ENCODE measurements at places on chromosomes 13 and 19.

DNA sequence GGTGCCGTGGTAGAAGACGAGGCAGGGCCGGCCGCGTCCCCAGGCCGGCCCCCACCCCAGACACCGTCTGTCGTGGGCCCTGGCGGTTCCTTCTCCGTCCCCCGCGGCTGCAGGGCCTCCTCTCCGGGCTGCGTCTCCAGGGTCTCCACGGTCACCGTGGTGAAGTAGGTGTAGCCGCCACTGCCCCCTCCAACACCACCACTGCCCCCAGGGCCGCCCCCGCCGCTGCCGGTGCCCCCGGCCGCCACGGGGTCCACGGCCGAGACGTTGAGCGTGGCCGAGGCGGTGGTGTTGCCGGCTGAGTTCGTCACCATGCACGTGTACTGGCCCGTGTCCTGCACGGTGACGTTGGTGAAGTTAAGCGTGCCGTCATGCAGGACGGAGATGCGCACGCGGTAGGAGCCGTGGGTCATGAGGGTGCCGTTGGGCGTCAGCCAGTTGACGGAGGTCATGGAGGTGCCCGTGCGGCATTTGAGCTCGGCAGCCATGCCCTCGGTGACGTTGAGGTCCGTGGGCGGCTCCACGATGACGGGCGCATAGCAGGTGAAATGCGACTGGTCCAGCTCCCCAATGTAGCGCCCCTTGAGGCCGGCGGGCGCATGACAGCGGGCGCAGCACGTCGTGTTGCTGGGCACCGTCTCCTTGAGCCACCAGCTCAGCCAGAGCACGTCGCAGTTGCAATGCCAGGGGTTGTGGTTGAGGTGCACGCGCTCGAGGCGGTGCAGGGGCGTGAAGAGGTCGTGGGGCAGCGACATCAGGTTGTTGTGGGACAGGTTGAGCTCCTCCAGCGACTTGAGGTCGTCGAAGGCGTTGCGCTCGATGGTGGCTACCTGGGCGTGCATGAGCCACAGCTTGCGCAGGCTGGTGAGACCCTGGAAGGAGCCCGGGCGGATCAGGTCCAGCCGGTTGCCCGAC lies 4.6 kb upstream of the ASPDH start:
- DNase-seq = no peak

- DNase-seq = no peak
Measured at GRCh38 chr19:10111405-10111811, at the start of gene P2RY11. P2RY11 (plus strand) TSS chr19:10111693; CDS start chr19:10111722, 29 bp downstream.

DNA sequence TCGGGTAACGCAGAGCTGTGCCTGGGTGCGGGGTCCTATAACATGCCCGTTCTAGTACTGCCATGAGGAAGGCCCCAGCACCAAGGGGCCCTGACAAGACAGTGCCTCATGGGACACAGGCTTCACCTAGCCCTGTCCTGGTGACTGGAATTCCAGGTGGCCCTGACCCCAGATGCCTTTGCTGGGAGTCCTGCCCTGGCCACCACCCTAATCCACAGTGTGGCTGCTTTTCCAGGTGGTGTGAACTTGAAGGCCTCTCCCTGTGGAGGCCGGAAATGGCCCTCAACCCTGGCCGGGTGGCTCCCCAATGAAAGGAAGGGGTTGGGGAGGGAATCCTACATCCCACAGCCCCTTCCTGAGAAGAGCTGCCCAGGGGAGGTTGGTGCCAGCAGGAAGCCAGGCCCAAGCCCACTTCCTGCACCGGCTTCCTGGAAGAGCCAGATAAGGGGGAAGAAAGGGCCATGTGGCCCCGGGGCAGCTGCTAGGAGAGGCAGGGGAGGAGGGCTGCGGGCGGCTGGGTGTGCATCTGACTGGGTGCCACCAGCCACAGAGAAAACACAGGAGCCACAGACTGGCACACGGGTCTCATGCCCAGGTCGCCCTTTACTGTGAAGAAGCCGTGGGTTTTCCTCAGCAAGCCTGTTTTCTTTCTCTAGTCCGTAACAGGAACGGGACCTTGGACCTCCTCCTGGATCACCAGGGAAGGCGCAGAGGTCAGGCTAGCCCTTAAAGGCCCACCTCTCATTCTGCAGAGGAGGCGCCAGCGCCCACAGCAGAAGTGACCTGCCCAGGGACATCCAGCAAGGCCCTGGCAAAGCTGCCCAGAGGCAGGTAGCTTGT lies 4.7 kb downstream of the LSM4 start:
- DNase-seq = no peak

GRCh38 chr19:16042533-16043085 lies 33.7 kb upstream of the TPM4 start:
- DNase-seq = no peak

GRCh38 chr19:1183543-1184172 lies 9.6 kb upstream of the SBNO2 start:
- no peak for DNase-seq

DNA sequence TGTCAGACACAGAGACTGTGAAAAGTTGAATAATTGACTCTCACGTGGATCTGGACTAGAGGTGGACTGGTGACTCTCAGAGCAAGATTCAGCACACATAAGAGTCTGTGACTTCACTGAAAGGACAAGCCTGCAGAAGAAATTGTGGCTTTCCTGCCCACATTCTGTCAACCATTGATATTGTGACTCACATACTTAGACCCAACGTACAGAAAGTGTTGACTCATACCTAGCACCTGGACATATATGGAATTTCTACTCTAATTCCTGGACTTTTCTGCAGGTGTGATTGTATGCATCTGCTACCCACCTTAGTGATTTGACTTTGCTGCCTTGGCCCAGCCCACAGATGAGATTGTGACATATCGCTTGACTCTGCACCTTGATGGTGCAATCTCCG lies 15.6 kb upstream of the ZNF730 start:
- DNase-seq = no peak

GRCh38 chr19:15264061-15264932 lies 32.0 kb upstream of the EPHX3 start:
- no peak for DNase-seq

DNA sequence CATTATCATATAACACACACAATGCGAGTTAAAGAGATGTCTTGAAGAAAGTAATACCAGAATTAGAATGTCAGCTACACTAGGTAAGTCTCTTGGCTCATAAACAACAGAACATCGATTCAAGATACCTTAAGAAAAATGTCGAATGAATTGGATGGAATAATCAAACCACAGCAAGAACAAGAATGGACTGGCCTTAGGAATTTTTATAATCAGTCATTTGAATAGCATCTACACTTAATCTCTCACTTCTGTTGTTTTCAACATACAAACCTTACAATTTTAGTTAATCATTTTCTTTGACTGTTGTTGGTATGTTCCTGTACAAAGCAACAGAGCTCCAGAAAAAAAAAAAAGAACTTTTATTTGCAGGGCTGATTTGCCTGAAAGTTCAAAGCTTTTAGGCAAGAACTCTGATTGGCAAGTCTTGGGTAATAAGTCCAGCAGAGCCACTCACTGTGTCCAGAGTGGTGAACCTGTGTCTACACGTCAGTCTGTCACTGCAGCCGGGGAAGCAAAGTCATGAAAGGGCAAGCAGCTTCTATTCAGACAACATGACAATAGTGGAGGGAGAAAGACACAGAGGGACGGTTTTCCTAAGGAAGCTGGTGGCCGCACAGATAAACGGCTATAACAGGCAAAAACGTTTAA lies 1026.1 kb upstream of the MIR17HG start:
- no peak for DNase-seq

- DNase-seq = no peak
Measured at GRCh38 chr13:110680852-110681251, 25.1 kb downstream of the CARS2 start.
